AML-193 (cell line): ENCODE measurements at places on chromosomes 2 and 18.

- DNase-seq: no peak
These were observed 825.9 kb downstream of the TRIB2 start for GRCh38 chr2:13542642-13543041.

DNA sequence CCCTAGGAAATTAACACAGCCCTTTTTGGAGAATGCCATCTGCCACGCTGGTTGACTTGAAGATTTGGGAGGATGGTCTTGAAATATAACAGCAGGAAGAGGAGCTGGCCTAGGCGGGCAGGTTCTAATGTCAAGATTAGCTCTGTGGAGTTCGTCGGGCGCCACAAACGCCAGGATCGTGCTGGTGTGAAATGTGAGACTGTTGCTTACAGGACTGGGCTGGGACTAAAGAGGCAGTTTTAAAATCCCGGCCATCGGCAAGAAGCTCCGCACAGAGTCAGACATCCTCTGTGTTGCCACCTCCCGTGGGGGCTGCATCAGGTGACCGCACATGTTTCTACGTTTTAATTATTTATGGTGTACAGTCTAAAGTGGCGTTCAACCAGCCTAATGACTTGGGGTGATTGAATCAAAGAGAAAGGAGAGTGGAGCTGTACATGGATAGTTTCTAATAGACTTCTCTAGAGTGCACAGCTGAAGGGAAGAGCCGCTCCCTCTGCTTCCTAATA lies 99.4 kb upstream of the BCL11A start:
- DNase-seq: no peak

DNA sequence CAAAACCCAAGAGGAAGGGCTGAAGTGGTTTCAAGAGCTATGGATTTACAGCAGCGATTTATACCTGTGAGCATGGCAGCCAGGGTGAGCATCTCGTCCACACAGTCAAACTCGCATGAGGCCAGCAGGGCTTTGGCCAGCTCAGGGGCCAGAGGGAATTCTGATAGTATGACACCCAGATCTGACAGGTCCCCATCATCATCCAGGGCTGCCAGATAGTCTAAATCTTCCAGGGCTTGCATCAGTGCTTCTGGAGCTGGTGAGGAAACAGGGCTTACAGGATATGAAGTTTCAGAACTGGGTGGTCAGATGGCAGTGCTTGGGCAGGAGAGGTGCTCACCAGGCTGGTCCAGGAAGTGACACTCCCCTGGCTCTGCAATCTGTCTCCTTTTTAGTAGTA lies 3.5 kb downstream of the DQX1 start:
- no peak for DNase-seq

GRCh38 chr2:223886726-223887125 lies 49.3 kb upstream of the AP1S3 start:
- DNase-seq: no peak

DNA sequence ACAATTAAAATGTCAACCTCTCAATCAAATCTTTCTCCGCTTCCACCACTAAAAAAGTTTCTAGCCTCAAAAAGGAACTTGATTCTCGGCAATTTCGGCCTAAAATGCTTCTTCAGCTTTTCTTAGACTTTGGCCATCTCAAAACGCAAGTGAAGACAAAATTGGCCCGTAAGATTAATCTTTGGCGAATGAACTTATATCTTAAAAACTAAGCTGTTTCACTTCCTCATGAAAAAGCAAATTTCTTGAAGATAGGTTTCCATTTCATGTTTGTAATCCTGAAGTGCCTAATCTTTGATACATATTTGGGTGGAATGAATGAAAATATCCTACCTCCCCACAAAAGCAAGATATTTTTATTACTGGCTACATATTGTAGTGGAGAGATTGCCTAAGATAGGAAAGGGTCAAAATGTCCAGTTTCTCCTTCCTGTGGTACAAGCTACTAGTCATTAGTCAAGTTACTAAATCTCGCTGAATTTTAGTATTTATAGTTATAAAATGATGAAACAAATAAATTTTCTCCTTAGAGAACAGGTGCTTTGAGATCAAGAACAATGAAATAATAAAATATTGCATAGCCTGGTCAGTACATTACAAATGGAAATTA lies 85.4 kb upstream of the ZEB2 start:
- no peak for DNase-seq

- no peak for DNase-seq
These were observed 9.4 kb upstream of the SOCS6 start for GRCh38 chr18:70279470-70279869.

- DNase-seq: no peak
These were observed 220.7 kb downstream of the CMPK2 start for GRCh38 chr2:6645004-6645403.

DNA sequence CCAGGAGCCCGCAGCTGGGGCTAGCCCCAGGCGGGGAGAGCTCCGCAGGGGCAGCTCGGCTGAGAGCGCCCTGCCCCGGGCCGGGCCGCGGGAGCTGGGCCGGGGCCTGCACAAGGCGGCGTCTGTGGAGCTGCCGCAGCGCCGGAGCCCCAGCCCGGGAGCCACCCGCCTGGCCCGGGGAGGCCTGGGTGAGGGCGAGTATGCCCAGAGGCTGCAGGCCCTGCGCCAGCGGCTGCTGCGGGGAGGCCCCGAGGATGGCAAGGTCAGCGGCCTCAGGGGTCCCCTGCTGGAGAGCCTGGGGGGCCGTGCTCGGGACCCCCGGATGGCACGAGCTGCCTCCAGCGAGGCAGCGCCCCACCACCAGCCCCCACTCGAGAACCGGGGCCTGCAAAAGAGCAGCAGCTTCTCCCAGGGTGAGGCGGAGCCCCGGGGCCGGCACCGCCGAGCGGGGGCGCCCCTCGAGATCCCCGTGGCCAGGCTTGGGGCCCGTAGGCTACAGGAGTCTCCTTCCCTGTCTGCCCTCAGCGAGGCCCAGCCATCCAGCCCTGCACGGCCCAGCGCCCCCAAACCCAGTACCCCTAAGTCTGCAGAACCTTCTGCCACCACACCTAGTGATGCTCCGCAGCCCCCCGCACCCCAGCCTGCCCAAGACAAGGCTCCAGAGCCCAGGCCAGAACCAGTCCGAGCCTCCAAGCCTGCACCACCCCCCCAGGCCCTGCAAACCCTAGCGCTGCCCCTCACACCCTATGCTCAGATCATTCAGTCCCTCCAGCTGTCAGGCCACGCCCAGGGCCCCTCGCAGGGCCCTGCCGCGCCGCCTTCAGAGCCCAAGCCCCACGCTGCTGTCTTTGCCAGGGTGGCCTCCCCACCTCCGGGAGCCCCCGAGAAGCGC lies 15.0 kb upstream of the GMPPA start:
- no peak for DNase-seq

DNA sequence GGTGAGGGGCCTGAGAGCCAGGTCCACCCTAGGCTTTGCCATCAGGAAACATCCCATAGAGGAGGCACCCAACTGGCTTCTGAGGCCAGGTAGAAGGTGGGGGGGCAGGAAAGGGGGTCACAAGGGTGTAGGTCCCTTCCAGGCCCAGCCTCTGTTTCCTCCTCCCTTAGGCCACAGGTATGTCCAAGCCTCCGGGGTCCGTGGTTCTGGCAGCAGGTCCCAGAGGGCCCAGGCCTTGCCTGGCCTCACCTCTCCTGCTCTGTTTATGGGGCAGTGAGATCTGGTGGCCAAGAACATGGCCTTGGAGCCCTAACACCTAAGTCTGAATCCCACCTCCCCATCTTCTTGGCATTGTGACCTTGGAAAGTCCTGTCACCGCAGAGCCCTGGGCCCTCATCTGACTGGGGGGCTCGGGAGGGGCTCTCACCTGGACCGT lies 21.6 kb upstream of the GPR17 start:
- DNase-seq: no peak
